NCI-H526 (cell line): ENCODE measurements at places on chromosomes 6 and 20.

- no peak for DNase-seq
Observed at GRCh38 chr6:157772820-157773219, 50.2 kb upstream of the SNX9 start.

DNA sequence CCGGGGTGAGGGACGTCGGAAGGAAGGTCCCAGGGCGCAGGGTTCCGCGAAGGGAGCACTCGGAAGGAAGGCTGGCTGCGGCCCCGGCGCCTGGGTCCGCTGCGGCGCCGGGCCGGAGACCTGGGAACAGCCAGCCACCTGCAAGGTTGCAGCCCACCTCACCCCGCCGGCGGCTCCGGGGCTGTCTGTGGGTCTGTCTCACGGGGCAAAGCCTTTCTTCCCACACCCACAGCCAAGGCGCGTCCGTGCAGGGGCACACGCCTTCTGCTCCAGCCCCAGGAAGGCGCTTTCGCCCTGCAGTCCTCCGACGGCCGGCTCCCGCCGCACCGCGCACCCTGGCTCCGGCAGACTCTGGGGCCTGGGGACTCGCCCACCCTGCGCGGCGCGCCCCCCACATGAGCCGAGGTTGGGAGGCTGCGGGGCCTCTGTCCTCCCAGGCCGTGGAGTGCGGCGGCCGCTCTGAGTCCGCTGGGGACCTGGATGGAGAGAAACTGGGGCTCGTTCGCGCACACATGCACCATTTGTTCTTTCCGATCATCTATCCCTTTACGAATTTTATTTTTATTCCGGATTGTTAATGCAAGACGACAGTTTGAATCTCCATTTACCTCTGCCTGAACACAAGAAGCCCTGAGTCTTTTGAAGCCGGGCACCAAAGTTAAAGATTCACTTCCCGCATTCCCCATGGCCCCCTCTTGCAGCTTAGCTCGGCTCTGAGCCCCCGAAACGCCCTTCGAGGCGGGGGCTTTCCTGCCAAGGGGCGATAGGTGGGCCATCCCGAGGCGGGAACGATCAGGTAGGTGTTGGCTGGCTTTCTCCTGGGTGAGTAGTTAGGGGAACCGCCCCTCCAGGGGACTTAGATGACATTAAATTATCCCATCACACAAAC lies 4.5 kb upstream of the FOXC1 start:
- peak; percentile 31 for DNase-seq

- no peak for DNase-seq
Observed at GRCh38 chr6:138431256-138432062, 27.4 kb downstream of the HEBP2 start.

DNA sequence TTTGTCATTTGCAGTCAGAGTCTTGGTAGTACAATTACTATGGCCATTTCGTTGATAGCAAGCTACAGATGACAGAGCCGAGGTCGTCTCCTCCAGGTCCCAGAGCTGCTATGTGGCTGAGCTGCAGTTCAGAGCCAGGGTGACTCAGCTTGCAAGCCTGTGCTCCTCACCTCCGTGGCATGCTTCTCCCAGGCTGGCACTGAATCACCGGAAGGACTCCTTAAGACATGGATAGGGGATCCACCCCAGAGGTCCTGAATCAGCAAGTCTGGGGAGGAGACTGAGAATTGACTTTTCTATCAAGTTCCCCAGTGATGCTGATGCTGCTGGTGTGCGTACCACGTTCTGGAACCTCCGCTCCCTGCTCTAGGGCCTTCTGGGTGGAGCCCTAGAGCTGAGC lies 291.2 kb downstream of the CDH26 start:
- no peak for DNase-seq

DNA sequence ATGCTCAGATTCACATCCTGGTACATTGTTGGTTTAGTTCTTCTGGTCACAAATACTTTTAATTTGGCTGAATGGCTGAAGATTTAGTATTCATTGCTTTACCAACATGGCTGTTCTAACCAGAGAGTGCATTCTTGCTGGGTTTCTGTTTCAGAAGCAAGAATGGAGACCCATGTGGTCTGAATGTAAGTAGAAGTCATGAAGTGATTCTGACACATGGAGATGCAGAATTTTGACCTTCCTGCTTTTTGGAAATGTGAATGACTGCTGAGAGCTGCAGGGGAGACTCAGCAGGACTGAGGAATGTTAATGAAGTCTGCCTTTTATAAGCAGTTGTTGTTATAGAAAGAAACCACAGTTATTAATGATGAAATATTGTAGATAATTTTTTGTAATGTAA lies 576.1 kb upstream of the MARCKS start:
- no peak for DNase-seq

DNA sequence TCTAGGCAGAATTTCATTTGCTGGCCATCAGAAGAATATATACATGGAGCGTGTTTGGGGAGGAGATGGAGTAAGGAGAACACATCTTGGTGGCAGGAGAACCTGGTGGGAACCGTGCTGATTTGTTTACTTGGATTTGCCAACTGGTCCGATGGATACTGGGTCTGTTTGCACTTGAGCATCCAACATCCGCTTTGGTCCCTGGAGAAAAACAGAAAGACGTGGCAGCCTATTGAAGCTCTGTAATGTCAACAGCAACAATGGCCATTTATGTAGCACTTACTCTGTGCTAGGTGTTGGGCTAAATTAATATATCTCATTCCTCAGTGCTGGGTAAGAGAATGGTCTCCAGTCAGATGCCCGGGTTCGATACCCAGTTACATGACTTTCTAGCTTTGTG lies 125.6 kb downstream of the BCAS1 start:
- no peak for DNase-seq

DNA sequence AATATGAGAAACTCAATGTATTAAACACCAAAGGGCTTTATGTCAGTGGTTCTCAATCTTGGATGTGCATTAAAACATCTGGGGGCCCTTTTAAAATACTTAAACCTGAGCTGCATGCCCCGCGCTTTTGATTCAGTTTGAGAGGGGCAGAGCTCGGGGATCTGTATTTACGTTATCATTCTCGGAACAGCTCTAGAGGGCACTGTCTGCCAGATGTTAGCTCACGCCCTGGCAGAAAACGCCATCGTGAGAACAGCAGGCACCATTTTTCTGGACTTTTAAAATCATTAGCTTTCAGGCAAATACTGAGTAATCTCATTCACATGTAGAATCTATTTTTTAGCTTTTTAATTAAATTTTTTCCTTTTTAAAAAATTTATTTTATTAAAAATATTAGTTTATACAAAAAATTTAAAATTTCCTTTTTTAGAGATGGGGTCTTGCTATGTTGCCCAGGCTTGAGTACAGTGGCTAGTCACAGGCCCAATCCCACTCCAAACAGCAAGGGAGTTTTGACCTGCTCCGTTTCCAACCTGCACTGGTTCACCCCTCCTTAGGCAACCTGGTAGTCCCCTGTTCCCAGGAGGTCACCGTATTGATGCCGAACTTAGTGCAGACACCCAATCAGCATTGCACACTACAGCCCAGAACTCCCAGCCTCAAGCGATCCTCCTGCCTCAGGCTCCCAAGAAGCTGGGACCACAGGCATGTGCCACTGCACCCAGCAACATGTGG lies 30.0 kb upstream of the ZNF133 start:
- no peak for DNase-seq

DNA sequence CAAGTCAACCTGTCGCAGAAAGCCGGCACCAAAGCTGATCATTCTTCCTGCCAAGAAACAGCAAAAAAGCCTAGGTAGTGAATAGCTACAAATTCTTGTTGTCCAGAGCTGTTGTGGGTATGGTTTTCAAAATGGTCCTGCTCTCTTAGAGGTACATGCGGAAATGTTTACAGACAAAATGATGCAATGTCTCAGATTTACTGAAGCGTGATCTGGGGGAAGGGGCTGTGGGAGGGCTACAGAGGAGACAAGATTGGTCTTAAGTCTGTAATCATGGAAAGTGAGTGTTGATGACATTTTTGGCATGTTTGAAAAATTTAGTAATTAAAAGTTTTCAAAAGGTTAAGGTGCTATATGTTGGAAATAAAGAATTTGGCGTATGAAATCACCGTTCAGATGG lies 6.2 kb downstream of the NTSR1 start:
- DNase-seq: no peak

DNA sequence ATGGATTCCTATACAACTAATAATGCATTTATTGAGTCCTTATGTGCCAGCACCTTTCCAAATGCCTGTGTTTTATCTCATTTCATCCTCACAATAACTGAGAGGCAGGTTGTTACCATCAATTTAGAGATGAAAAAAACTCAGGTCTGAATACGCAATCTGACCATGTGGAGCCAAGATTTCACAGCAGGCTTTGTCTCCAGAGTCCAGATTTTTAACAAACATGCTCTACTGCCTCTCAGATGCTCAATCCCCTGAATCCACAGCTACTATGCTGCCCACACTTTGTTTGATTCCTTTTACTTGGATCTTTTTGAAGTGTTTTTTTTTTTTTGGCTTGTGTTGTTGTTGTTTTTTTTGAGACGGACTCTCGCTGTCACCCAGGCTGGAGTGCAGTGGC lies 46.8 kb downstream of the B4GALT5 start:
- no peak for DNase-seq

GRCh38 chr6:17871836-17872235 lies 115.6 kb downstream of the KIF13A start:
- DNase-seq: no peak

DNA sequence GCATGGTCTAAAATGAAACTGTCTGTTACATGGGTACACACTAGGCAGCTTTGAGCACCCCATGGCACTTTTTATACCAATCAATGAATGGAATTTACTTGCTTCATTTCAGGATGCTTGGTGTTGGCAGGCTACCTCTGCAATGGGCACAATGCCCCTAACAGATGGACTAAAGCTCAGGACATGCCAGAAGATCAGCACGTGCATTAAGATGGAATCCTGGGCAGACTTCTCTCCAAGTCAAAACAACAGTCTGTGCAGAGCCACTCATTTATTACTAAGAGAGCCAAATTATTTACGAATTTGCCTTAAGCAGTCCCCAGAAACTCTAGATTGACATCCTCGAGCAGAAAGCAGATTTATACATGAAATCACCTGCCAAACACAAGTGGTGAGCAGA lies 55.8 kb upstream of the SCML4 start:
- no peak for DNase-seq

DNA sequence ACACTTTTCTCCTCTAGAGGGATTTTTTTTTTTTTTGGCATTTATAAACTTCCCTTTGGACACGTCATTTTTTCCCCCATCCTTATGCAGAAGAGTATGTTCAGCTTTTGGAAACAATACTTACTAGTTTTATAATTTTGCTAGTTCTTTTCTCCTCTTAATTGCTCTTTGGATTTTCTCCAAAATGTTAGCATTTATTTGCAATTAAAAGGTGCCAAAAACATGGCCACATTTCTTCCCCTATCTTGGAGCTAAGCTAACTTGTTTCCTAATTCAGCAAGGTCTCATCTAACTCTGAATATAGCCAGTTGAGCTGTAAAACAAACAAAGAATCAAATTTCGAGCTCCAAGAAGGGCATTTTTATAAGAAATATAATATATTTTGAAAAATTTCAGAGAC lies 39.2 kb upstream of the RNF182 start:
- DNase-seq: no peak

GRCh38 chr20:19777981-19778380 lies 19.9 kb downstream of the RIN2 start:
- no peak for DNase-seq

DNA sequence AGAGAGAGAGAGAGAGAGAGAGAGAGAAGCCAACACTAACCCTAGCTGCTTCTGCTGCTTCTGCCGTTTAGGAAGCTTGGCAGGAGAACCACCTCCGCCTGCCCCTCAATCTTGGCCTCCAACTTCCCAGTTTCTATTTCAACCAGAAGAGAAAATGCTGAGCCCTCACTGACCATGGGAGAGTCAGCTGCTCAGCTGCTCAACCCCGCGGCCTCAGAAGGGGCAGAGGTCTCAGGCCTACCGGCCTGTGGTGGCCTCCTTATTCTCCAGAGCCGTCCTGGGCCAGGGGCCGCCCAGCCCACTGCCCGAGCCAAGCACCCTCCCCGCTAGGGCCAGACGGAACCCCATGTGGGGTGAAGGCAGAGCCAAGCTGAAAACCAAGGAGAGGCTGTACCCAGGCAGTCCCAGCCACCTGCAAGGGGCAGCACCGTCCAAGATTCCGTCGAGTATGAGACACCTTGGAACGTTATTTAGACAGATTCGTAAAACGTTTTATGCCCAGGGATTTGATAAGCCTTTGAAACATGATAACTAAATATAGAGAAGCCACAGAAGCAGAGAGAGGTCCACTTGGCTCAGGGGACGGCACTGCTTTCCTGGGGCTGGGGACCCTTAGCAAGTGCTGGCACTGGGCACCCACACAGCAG lies 116.6 kb downstream of the DLL1 start:
- DNase-seq: no peak

- DNase-seq: no peak
Observed at GRCh38 chr6:154513601-154514320, 3.3 kb upstream of the CNKSR3 start.

DNA sequence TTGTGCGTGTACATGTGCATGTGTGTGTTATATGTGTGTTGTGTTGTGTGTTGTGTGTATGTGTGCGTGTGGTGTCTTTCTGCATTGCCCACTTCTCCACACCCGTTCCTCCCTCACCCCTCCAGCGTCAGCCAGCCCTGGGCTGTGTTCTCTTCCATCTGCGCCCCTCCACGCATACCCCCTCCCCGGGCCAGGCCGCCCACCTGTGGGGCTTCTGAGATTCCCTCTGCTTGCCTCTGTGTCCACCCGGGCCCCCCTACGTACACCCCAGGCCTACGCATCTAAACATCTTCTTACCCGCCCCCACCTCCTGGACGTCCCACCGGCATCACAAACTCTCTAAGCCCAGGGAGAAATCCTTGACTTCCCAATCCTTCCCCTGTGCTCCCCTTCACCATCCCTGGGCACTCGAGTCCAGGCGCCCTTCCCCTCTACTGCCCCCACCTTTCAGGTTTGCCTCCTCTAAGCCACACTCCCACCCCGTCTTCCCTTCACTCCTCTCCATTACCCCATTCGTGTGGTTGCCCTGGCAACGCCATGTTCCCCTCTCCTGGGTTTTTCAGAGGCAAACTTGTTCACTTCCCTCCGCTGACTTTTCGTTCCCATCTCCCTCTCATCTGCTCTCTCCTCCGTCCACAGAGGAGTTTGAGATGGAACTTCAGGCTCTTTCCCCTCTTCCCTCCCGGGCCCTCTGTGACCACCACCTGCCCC lies 81.7 kb upstream of the NNAT start:
- no peak for DNase-seq

GRCh38 chr20:4383961-4384360 lies 337.7 kb upstream of the PRND start:
- DNase-seq: no peak

- DNase-seq: no peak
Observed at GRCh38 chr6:107712665-107713551, 111.2 kb downstream of the SCML4 start.

DNA sequence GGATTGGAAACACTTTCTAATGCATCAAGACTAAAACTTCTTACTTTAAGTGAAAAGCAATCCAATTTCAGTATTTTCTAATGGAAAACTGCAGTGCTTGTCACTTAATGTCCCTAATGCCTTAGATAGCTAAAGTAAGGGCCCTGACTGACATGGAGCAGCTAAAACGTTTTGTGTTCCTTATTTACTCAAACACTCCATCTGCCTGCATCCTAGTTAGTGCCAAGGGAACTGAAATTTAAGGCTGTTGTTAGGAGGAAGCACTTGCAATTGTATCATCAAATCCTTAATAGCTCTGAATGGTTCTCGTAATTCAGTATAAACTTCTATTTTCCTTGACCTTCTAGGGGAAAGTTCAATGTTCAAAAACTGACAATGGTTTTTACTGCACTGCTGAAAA lies 127.4 kb downstream of the GJA10 start:
- DNase-seq: no peak
